ENCODE measurements at places on chromosomes 1 and 21.

- no peak for DNase-seq
Measured at GRCh38 chr21:25913479-25913878, 178.7 kb downstream of the GABPA start.

GRCh38 chr1:53627666-53628065 lies 111.3 kb downstream of the GLIS1 start:
- DNase-seq, result no peak

- DNase-seq, result no peak
Measured at GRCh38 chr1:36115200-36115669, 9.8 kb downstream of the COL8A2 start.

DNA sequence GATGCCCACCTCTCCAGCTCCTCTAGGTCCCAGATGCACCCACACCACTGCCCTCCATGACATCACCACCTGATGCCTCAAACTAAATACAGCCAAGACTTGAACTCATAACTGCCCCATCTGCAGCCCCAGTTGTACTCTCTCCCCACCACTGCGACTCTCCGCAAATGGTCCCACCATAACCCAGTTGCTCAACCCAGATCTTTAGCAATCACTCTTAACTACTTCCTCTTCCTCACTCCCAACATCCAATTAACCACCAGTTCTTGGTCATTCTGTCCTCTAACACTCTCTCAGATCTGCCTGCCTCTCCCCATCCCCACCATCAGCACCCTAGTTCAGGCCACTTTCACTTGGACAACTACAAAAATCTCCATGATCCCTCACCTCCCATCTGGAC lies 36.8 kb upstream of the PLA2G2C start:
- DNase-seq, result no peak

DNA sequence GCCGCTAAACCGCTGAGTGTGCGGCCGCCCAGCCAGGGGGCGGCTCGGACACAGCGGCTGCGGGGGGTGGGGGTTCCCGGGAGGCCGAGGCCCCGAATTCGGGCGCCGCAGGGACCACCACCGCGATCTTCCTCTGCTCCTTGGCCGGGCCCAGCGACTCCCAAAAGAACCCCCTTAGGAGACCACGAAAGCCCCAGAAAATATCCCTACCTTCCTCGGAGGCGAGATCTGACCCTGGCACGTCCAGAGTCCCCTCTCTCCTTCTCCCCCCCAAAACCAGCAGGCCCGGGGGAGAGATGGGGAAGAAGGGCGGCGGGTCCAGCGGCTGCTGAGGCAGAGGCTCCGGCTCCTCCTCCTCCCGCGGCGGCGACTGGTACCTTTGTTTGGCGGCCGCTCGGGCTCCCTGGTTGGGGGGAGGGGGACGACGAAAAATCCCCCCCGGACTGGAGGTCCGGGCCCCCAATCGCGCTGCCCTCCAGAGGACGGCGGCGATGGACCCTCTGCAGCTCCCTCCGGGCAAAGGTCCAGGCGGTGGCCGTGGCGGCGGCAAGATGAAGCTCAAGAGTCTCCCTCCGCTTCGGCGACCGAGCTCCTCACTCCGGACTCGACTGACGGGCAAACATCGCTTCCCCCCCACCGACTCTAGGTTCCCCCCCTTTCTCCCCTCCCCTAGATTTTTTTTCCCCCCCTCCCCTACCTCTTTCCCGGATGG lies at the start of gene ARID4B:
TSS of gene ARID4B (minus strand) at position 621 of the 712 bp plus-strand sequence. CDS start 1,260 bp downstream, outside the sequence.
- no peak for DNase-seq

DNA sequence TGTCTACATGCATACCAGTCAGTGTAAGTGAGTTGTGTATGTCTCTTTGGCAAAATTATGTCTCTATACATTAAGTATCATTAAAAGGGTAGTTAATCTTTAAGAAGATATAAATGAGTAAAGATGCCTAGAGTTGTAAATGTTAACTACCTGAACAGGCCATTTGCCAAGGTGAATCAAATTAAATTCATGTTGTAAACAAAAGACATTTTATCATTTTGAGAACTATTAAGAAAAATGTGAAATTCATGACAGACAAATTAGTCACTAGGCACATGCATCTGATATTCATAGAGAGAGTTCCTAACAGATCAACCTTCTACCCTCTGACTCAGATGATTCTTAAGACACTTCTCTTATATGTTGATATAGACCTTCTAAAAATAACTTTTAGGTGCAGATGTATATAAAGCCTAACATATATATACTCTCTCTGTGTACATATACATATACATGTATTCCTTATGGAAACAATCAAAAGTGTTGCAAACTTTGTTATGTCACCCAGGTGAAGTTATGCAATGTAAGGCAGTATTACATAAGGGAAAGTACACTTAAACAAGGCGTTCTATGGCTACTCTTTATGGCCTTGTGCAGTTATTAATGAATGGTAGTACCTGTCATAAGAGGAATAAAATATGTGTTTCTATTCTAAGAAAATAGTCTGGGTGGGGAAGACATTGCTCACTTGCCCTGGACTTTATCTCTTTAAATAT lies at the start of gene TMPRSS15:
TSS of gene TMPRSS15 (minus strand) at position 51 of the 716 bp plus-strand sequence. CDS start 163 bp downstream, outside the sequence.
- no peak for DNase-seq

DNA sequence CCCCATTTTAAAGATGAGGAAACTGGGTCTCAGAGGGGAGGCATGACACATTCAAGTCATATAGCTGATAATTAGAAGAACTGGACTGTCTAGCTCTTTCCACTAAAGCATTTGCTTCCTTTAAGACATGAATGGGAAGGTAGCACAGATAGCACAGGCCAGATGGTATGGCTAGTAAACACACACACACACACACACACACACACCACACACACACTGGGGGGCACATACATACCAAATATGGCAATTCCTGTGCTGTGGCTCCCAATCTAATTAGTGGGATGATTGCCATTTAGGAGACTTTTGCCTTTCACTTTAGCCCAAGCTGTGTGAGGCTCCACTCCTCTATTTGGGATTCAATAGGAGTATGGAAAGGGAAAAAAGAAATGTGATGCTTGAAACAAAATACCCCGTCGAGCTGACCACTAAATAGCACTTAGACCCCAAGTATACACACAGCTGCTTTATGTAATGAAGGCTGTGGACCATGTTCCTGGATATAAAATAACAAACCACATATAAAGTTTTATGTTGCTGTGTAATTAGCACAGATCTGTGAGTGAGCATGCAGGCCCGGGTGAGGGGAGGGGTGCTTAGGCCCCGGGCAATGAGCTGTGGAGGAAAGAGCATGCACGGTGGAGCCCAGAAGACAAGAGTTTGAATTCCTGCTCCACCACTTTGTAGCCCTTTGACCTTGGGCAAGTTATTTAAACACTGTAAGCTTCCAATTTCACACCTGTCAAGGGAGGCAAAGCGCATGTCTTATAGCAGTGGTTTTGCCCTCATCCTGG lies 6.8 kb upstream of the TRABD2B start:
- no peak for DNase-seq

GRCh38 chr1:165851034-165851658 lies 23.7 kb downstream of the UCK2 start:
- no peak for DNase-seq

DNA sequence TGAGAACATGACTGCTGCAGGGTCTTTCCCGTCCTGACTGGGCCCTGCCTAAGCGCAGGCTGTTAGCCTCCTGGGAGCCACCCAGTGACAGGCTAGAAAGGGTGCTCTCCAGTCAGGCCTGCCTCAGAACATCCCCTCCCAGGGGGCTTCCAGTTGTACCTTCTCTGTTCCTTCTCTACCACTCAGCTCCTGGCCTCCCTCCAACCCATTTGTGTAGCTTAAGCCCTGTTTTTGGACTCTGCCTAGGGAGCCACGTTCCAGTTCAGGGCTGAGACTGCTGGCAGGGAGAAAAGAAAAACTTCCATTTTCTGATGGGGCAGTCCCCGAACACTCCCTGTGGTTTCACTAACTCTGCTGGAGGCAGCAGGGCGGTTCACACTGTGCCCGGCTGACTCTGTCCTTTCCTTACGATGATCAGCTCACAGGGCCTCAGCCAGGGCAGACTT lies 15.3 kb upstream of the POU3F1 start:
- DNase-seq, result no peak

DNA sequence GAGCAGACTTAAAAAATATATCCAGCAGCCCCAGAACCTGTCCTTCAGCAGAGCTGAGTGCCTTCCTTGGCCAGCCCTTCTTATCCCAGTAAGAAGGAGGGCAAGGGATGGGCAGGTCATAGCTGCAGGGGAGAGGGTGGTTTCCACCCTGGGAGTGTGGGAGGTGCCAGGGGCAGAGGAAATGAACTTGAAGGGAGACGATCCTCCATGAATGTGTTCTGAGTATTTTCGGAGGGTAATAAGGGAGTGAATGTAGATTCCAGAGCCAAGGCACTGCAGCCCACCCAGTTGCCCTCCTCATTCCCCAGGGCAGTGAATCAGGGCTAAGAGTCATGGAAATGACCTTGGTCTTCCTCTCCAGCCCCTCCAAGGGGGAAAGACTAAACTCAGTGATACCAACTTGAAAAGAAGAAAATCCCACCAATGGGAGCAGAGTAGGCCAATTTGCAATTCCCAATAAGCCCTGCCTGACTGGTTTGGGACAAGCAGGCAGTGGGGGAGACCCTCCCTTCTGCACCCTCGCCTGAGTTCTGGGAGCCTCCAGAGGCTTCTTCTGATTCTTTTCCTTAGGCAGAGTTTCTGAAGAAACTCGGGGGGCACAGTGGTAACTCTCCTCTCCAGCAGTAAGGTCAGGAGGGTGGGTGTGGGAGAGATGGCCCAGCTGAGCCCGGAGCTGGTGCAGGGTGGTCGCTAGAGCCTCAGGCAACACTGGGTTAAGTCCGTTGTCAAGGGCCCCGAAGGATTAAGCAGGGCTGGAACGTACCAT lies 4.2 kb downstream of the MYOG start:
- no peak for DNase-seq

- DNase-seq, result no peak
Measured at GRCh38 chr1:31735571-31735970, 28.6 kb downstream of the ADGRB2 start.

All from CD4-positive, alpha-beta T cell treated with Interleukin-4 for 1 hour (primary cell).